Hematopoietic multipotent progenitor cell treated with erythropoietin and hydrocortisone succinate and interleukin-3 and kit ligand, for 17 days (in vitro differentiated cells): ENCODE measurements at places on chromosomes 6 and 20.

GRCh38 chr6:134002821-134003220, 49.6 kb downstream of the SLC2A12 start:
- DNase-seq, result no peak

DNA sequence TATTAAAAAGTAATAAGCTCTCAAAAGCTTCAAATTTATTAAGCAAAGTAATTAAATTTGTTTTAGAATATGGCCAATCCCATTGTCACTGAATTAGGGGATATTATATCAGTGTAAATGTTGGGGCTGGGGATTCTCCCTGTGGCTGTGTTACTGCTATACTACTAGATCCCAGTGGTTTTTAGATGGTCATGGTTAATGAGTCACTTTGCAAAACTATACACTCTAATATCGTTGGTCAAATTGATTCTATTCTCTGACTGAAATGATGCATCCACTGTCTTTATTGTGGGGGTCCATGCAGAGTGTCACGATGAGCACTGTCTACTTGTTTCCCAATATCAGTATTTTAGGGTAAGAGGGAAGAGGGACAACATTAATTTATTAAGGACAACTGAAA, 336.9 kb upstream of the PREP start:
- DNase-seq, result no peak

- no peak for DNase-seq
Observed at GRCh38 chr6:26478100-26478984, 20.6 kb downstream of the BTN2A1 start.

- DNase-seq, result no peak
Observed at GRCh38 chr20:13953227-13953626, 37.2 kb downstream of the SEL1L2 start.

GRCh38 chr20:12318043-12318442, 400.4 kb downstream of the BTBD3 start:
- no peak for DNase-seq

- DNase-seq, result no peak
Observed at GRCh38 chr6:12331951-12332749, 42.0 kb downstream of the EDN1 start.

- DNase-seq, result peak; percentile 44
Observed at GRCh38 chr20:10519361-10520046, 84.4 kb downstream of the SLX4IP start.

GRCh38 chr6:3990692-3991491, 88.0 kb downstream of the FAM217A start:
- DNase-seq, result peak; percentile 83

GRCh38 chr20:535958-536357, 7.6 kb downstream of the CSNK2A1 start:
- DNase-seq, result peak; percentile 62

DNA sequence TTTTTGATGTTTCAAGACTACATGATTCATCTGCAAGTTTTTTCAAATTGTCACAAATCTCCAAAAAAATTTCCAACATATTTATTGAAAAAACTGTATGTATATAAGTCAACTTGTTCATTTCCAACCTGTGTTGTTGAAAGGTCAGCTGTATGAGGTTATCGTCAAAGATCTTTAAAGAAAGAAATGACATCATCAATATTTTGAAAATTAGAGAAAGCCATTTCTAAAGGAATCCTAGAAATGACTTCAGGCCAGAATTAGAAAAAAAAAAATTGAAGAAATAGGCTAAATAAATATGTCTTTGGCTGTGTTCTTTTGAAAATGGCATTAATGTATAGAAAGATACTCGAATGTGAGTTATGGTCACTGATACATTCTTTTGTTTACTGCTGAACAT, 6.8 kb downstream of the RNF146 start:
- no peak for DNase-seq

GRCh38 chr6:15819226-15819625, 156.4 kb upstream of the DTNBP1 start:
- DNase-seq, result no peak

- no peak for DNase-seq
Observed at GRCh38 chr6:13813026-13813425, 1.3 kb downstream of the MCUR1 start.

DNA sequence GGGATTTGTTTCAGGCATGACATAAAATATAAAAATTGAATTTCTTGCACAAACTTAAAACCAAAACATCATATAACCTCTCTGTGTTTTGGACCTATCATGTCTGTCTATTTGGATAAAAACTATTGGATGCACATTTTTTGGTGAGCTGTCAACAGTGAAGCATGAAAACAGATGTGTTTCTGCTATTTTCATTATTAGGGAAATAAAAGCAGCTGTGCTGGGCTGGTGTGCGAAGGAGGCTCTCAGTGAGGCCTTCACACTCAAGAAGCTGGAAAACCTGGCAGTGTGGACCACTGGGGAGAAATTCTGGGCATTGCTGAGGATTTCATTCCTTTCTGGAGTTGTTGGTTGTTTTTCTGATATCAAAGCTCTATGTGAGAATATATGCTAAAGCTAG, 395.3 kb downstream of the GJA1 start:
- DNase-seq, result no peak

DNA sequence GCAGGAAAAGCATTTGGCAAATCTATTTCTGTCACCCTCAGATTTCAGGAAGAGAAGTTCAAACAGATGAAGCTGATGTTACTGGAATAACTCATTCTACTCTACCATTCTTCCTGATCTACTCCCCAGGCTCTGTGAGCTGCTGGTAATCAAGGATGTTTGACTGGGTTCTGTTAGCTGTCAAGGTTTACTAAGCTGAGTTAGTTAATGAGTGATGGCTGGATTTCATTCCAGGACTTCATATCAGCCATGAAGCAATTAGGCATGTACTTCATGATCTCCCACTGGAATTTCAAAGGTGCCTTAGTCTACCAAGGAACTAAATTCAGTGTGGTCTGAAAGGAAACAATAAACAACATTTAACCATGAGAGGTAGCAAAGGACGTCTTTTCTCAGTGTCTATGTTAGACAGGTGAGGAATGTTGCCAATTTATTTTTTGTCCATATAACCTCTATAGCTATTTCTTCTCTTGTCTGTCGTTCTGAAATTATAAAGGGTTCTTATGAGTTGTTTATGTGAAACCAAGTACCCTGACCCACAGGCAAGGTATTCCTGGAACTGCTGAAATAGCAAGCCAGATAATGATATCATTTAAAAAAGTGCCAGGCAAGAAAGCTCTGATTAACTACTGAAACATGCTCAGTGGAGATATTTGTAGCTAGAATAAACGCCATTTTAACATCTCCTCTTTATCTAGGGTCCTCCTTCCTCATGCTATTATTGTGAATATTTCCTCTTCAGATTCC, 112.9 kb downstream of the BACH2 start:
- peak; percentile 29 for DNase-seq

GRCh38 chr20:6750438-6750837, 17.0 kb upstream of the BMP2 start:
- no peak for DNase-seq

- no peak for DNase-seq
Observed at GRCh38 chr6:98833057-98833306, 1.4 kb upstream of the POU3F2 start.

DNA sequence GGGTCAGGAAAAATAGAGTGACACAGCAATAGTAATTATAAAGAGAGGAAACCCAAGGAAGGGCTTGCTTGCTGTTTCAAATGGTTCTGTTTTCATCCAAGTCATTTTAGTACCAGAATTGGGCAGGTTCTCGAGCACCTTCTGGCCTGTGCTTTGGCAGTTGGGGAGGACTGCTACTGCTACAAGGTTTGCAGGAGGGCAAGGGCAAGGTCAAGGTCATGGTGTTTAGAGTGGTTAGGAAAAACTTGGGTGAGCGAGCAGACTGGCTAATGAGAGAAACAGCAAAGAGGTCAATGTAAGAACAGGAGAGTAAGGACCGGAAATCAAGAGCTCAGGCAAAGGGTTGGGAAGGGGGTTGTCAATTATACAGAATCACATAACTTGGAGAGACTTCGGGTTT, 164.5 kb downstream of the CDK19 start:
- DNase-seq, result no peak

- DNase-seq, result no peak
Observed at GRCh38 chr6:123150076-123150475, 154.0 kb downstream of the CLVS2 start.

DNA sequence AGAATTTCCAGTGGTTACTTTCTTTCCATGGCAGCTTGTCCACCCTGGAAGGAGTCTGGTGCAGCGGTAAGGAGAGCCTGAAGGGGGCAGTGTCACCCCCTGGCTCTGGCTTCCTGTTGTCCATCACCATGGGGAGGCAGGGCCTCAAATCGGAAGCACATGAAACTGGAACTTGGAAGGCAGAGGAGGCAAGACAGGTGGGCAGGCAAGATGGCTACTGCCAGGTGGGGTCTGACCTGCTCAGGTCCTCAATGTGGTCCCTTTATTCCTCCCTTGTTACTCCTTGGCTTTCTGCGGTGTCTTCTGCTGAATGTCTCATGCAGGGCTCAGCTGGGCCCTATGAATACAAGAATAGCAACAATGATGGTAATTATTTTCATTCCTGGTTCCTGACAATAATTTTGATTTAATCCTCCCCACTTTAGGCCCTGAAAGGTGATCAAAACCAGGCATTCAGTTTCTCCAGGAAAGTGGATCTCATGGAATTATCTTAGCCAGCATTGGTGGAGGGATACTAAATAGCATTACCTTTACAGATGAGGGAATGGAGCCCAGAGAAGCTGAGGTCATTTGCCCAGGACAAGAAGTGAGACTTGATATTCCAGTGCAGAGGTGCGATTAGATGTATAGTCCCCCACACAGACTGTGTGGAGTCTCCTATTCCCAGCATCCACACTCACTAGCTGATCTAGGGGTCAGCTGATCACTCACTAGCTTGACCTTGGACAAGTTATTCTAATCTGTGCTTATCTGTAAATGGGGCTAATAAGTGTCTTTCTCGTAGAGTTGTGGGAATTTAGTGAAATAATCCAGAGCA, 17.6 kb upstream of the SNAI1 start:
- DNase-seq, result peak; percentile 48

DNA sequence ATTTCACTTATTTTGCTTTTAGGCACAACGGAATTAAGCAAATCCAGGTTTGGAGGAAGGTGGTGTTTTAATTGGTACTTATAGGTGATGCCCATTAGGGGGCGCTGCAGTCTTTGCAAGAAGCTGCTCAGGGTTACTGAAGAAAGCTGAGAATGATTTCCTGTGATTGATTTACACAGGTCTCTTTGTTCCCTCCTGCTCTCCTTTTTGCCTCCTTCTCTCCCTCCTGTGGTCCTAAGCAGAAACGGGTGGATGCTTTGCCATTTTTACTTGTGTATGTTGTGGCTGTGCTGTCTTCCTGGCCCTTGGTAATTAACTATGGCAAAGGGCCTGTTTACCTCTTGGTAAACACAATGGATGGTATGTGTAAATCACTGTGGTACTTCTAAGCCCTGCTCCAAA, 97.8 kb downstream of the ANKS1A start:
- peak; percentile 74 for DNase-seq

DNA sequence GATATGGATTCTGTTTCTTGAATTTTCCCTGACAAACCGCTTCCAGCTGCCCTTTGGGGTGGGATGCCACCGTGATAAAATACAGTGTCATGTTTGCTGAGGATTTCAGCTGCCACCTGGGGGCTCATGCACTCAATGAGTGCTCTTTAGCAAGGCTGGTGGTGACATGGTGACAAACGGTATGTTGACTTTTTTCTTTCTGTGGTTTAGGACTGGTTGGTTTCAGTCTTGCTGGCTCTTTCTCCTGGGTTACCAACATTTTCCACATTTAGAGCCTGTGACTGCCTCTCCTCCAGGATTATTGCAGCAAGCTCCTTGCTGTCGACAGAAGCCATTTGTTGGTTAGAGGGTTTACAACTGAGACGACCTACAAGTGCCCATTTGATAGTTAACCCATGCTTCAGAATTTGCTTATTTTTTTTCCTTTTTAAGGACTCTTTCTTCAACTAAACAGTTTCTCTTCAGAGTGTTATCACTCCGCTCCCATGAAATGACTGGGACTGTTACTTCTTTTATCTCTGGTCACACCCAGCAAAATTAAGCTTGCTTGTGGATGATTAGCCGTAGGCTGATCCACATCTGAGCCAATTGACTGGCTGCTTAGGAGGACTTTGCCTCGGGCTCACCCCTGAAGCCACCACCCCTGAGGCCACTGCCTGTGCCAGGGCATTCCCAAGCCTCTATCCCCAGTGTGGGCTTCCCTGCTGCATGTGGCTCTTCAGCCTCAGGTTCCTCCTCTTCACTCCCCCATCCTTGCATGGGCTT, 48.4 kb upstream of the CDYL start:
- DNase-seq, result peak; percentile 89

- no peak for DNase-seq
Observed at GRCh38 chr6:53934023-53934422, 139.2 kb downstream of the LRRC1 start.

DNA sequence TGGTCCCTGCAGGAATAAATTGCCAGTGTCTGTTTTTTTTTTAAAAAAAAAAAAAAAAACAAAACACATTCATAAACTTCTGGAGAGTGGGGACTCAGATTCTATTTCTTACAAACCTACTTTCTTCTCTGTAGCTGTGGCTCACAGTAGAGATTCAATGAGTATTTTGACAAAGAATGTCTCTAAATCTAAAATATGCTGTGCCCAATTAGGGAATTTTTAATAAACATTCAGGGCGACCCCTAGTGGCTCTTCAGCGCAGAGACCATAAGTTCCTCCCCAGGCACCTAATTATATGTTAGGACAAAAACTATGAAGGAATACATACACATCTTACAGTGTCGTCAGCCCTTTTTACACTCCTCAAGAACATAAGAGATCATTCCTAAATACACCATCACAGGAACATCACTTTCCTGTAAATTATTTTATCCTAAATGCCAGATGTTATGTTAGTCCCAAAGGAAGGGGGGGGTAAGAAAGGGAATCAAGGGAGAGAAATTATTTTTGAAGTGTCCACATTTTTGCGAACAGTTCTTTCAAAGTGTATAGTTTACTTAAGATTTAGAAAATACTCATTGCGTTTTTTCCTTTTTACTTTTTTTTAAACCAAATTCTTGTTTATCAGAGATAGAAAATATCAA, 21.8 kb upstream of the NAA20 start:
- peak; percentile 31 for DNase-seq

- DNase-seq, result no peak
Observed at GRCh38 chr6:133764754-133765208, 124.1 kb upstream of the TCF21 start.

GRCh38 chr20:59051666-59052185, 9.1 kb upstream of the PRELID3B start:
- no peak for DNase-seq

- DNase-seq, result no peak
Observed at GRCh38 chr6:36459501-36459900, 16.7 kb downstream of the KCTD20 start.

- DNase-seq, result no peak
Observed at GRCh38 chr6:166782520-166782919, 155.5 kb upstream of the RPS6KA2 start.

- no peak for DNase-seq
Observed at GRCh38 chr6:45486736-45487135, 109.0 kb upstream of the SUPT3H start.
